Fibroblast of upper back skin (primary cell): ENCODE measurements at places on chromosomes 13 and 19.

DNA sequence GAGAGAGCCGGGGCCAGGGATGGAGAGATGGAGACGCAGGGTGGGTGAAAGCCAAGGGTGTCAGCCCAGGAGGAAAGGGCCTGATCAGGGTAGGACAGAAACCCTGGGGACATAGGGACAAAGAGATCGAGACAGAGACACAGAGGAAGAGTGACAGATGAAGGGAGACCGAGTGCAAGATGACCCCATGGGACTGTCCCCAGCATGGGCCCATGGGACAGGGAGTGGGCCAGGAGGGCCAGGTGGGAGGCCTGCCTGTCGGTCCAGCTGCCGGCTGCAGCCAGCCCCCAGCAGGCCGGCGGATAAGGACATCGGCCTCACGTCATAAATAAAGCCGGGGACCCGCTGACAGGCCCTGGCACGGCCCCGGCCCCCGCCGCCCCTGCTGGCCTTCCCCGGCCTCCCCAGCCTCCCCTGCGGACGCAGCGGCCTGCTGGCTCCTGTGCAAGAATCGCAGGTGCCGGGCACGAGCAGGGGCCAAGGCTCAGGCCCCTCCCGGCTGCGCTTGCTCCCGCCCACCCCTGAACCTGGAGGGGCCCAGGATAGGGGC, 6.3 kb downstream of the REX1BD start:
- DNase-seq = no peak

GRCh38 chr19:30622276-30622675, 250.1 kb downstream of the ZNF536 start:
- DNase-seq = no peak

- no peak for DNase-seq
These were observed 225.5 kb upstream of the IPO5 start for GRCh38 chr13:97727991-97728390.

DNA sequence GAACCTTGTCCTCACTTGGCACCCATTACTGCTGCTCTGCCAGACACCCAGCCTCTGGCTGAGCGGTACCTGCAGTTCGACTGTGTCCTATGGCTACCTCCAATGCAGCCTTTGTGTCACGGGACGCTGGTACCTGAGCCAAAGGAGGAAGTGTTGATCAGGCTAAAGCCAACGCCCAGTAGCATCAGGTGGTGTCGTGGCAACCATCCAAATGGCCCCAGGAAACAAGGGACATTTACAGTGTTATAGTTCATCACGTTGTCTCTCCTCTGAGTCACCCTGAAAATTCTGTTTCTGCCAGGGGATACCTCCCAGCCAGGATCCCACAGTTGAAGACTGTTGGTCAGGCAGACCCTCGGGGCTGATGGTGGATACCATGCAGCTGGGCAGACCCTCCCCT, 10.1 kb downstream of the RHPN2 start:
- DNase-seq = no peak

DNA sequence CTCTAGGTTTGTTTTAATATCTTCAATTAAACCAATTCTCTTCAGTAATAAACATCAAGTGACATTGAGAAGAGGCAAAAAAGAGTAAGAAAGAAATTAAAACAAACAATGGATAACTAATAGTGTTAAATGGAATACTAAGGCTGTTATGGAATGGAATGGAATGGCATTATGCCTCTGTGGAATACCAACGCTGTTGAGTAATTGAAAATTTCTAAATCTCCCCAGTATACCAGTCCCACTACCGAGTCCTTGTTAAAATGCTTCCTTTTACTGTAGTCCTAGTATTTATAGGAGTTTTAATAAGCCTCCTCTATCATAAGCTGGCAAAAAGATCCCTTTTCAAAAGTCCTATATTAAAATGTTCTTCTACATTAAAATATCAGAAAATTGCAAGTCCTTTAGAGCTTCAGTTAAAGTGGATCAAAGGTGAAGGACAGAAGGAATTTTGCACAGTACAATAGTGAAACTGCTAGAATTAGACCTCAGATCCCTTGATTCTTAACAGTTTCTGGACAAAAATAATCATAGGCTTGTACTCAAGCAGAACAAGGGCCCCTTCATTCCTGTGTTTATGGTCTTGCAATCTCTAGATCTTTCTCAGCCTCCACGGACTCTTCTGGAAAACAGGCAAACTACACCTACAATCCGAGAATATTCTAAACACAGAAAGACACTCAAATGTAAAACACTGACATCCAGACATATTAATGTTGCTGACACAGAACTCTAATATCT, 128.2 kb downstream of the PCDH9 start:
- no peak for DNase-seq

DNA sequence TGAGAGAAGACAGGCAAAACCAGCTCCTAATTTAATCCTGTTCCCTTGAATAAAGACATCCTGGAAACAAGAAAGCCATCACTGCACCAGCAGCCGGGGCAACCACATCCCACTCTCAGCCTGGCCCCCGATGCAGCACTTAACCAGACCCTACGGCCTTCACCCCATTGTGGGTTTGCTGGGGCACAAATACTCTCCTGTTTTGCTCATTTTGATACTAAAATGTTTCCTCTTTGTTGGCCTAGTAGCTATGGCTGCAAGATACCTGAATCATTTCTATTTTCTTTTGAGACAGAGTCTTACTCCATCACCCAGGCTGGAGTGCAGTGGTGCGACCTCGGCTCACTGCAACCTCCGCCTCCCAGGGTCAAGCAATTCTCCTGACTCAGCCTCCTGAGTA, 28.4 kb downstream of the ANKRD27 start:
- no peak for DNase-seq

- DNase-seq = no peak
These were observed 1447.5 kb downstream of the EFNB2 start for GRCh38 chr13:105087945-105088344.

- DNase-seq = no peak
These were observed 132.9 kb downstream of the RAP2A start for GRCh38 chr13:97566907-97567306.

- DNase-seq = peak; percentile 37
These were observed 10.2 kb upstream of the ILF3 start for GRCh38 chr19:10643968-10644259.

DNA sequence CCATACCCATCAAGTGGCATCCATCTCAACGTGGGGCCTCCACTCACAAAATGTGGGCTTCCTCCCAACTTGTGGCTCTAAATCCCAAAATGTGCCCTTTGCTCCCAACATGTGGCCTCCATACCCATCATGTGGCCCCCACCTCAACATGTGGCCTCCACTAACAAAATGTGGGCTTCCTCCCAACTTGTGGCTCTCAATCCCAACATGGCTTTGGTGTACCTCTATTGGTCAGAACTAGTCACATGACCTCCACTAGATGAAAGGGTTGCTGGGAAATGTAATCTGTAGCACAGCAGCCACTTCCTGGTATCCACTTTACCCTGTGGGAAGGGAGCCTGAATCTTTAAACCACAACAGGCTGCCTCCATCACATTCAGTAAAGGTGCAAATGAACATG, 10.1 kb upstream of the ACER1 start:
- no peak for DNase-seq

DNA sequence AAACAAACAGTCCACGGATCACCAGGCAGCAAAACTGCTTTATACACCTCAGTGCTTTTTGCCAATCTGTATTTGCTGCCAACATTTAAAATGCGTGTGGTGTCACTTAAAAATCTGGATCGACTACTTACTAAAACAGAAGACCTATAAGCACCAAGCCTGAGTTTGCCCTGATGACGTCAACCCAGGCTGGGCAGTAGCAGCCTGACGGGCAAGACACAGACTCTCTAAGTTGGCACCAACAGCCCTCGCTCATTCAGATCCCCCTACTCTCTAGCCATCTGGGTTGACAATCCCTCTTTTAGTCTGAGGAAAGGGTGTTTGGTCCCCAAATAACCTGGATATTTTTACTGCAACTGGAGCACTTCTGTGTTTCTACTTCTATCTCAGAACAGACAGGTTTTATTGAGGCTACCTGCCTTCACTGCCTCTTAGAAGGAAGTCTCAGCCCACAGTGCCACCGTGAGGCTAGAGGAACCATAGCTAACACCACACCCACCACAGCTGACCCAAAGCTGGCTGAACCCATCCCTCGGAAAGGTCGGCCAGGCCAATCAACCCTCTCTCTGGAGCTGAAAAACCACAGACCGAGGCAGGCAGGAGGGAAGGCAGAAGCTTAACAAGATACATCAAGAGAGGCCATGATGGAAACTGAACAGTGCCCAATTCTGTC, 6.9 kb downstream of the SUGP2 start:
- no peak for DNase-seq

DNA sequence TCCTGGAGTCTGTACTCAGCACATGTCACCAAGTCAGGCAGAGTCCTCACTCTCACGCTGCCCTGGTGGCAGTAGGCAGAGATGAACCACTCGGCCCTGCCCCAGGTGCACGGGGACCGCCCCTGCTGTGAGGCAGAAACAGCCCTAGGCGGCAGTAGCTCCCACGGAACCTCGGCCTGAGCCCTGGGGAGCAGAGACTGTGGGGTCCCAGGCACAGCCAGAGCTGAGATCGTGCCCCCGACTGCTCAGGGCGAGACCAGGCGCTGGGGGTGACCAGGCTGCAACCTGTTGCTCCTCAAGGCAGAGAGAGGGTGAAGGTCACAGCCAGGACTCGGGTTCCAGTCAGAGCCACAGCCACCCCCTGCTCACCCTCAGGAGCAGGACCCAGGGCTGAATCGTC, 34.9 kb downstream of the AP1M1 start:
- DNase-seq = no peak

DNA sequence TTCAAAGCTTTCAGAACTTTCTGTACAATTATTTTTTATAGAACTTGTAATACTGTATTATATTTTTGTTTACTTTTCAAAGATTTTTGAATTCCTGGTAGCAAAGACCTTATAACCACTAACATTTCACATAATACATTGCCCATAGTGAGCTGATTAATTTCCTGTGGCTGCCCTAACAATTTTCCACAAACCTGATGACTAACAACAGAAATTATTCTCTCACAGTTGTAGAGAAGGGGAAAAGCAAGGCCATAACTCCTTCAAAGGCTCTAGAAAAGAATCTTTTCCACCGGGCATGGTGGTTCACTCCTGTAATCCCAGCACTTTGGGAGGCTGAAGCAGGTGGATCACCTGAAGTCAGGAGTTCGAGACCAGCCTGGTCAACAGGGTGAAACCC, 19.1 kb downstream of the KLF12 start:
- peak; percentile 80 for DNase-seq

DNA sequence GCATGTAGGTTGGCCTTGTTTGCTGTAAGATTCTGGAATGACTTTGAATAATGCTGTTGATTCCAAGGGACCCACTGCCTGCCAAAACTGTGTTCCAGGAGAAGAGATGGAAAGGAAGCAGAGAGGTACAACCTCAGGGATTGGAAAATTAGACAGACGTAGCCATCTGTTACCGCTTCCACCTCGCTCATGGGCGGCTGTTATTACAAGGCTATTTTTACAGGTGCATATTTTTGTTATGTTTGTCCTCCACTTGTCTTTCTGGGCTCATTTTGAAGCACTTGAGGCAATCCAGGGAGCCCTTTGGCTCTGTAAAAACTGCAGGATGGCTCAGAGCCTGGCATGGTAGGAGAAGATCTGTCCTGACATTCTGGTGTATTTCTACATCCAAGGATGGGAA, 276.4 kb upstream of the TMTC4 start:
- no peak for DNase-seq

GRCh38 chr19:2733930-2734588, 5.8 kb downstream of the SLC39A3 start:
- no peak for DNase-seq

DNA sequence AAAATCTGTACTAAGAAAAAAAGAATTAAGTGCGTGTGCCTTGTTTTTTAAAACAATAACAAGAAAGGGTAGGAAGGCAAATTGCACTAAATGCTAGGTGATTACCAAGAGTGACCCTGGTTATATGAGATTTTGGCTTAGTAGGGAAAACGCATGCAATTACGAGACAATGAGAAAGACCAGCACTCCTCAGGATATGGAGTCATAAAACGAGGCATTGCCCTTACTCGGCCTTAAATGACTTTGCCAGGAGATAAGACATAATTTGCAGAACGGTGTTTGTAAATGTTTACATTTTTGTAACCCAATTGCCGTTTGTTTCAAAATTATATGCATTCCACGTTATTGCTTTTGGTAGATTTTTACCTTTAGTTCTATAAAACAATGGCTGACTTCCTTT, 179.8 kb downstream of the RBM26 start:
- no peak for DNase-seq

DNA sequence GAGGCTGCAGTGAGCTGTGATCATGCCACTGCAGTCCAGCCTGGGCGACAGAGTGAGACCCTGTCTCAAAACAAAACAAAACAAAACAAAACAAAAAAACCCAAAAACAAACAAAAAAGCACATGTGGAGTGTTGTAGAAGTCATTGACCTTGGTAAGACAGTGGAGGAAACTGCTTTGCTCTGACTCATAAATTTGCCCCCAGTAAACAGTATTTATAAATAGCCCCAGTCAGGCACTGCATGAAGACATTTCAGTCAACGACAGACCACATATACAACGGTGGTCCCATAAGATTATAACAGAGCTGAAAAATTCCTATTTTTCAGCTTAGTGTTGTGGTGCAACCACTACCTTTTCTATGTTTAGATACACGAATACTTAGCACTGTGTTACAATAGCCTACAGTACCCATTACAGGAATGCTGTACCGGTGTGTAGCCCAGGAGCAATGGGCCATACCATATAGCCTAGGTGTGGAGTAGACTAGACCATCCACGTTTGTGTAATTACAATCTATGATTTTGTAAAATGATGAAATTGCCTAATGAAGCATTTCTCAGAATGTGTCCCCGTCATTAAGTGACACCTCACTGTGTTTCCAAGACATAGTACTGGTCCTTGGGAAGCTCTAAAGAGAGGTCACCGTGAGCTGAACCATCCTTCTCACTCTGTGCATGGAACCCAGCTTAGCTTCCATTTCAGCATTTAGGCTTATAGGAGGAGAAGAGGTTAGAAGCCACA, 1.1 kb downstream of the ARL11 start:
- no peak for DNase-seq

- DNase-seq = no peak
These were observed 261.0 kb downstream of the GPC5 start for GRCh38 chr13:91659256-91660075.

- DNase-seq = peak; percentile 36
These were observed 8.1 kb upstream of the SEMA6B start for GRCh38 chr19:4567584-4568071.

GRCh38 chr19:3398114-3398899, 31.9 kb downstream of the NFIC start:
- no peak for DNase-seq

GRCh38 chr13:69935043-69935442, 172.6 kb upstream of the ATXN8OS start:
- DNase-seq = no peak

DNA sequence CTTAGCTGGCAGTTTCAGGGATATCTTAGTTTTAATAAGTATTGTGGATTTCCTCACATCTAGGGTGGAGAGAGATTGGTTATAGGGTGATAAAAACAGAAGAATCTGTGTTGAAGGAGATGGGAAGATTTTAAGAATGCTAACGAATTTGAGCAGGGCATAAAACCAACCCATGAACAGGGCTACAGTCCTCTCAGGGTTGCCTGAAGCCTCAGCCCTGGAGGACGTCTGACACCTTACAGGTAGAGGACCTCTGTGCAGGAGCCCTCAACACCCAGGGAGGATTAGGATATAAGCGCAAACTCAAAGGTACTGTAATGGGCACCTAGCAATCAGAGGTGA, 461 bp upstream of the WASF3 start:
- no peak for DNase-seq

- no peak for DNase-seq
These were observed 696 bp upstream of the ERFL start for GRCh38 chr19:41928754-41929535.

GRCh38 chr13:47044842-47045241, 148.0 kb upstream of the HTR2A start:
- peak; percentile 46 for DNase-seq

GRCh38 chr13:76829572-76830327, 56.5 kb downstream of the KCTD12 start:
- no peak for DNase-seq
